Activated CD4-positive, alpha-beta T cell treated with anti-CD3 and anti-CD28 coated beads, Interleukin-2, amount 50 U/mL, for 4 hours (primary cell): ENCODE measurements at places on chromosomes 13 and 19.

DNA sequence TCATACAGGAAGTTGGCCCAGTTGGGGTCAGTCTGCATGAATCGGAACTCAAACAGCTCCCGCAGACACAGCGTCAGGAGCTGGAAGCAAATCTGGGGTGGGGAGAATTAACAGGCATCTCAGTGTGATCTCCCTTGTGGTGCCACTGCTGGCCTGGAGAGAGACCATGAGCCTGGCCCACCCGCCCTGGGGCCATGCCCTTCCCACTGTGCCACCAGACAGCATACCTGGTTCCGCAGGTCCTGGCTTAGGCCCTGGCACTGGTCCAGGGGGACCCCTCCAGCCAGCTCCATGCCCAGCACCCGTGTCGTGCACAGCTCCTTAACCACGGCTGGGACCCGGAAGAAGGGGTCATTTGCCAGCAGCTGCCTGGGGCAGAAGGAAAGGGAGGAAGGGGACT, 9.6 kb upstream of the NUMBL start:
- no peak for DNase-seq

DNA sequence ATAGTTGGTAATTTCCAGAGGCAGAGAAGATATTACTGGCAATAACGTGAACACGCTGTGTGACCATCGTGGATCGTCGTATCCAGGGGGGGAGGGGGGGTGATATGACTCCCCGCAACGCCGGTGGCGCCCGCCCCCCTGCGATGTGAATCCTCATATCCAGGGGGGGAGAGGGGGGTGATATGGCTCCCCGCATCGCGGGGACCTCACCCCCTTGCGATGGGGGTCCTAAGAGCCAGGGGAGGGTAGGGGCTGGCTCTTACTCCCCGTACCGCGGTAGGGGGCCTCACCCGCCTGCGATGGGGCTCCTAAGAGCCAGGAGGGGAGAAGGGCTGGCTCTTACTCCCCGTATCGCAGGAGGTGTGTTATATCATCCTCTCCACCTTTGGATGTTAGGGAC, 31.3 kb upstream of the RGCC start:
- DNase-seq = no peak

DNA sequence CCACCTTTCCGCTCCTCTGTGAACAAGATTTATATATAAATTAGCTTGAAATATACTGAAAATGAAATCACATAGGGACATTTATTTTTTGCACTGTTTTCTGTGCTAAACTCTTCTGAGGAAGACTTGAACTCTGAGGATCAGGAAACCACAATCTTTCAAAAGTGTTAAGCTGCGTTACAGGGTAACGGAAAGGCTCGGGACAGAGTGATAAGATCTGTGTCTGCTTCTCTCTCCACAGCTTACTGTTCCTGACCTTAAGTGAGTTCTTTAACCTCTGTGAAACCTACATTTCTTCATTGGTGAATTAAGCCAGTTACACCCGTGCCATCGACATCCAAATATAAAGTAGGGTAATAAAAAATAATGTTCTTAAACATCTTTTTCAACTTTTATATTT, 38.9 kb downstream of the DACH1 start:
- no peak for DNase-seq

- DNase-seq = no peak
Measured at GRCh38 chr13:73082471-73082870, 23.7 kb downstream of the KLF5 start.

- DNase-seq = peak; percentile 91
Measured at GRCh38 chr19:49127674-49128544, 8.6 kb downstream of the PPFIA3 start.

GRCh38 chr13:50236898-50237318, 221.7 kb downstream of the KCNRG start:
- peak; percentile 17 for DNase-seq

GRCh38 chr13:23883255-23883654, 5.9 kb downstream of the MIPEP start:
- no peak for DNase-seq

DNA sequence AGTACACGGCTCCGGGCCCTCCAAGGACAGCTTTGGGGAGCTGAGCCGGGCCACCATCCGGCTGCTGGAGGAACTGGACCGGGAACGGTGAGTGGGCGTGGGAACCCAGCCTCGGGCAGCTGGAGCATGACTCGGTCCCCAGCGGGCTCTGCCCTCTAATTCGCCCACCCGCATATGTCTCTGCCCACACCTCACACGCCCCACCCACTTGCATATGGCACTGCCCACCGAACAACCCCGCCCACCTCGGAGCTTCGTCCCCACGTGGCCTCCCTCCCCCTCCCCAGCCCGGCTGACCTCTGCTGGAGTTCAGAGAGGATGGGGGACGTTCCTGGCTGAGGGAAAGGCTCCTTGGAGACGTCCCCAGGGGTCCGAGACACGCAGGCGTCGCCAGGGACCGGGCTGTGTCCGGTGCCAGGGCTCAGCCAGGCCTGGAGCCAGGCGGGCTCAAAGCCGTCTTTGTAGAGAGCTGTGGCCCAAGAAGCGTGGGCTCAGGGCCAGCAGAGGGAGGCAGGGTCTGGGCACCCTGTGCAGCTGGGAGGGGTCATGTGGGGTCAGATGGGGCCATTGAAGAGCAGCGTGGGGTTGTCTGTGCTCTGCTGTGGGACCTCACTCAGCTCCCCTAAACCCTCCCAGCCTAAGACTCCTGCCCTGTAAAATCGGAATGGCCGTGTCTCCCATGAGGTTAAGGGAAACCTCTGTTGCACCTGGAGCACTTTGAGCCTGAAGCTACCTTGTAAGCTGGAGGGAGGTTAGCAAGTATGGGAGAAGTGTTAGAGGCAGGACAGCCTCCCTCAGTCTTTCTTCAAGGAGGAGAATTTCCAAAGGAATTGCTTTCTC, 3.8 kb downstream of the APC2 start:
- DNase-seq = no peak

GRCh38 chr13:28043224-28043623, 54.7 kb upstream of the URAD start:
- no peak for DNase-seq

DNA sequence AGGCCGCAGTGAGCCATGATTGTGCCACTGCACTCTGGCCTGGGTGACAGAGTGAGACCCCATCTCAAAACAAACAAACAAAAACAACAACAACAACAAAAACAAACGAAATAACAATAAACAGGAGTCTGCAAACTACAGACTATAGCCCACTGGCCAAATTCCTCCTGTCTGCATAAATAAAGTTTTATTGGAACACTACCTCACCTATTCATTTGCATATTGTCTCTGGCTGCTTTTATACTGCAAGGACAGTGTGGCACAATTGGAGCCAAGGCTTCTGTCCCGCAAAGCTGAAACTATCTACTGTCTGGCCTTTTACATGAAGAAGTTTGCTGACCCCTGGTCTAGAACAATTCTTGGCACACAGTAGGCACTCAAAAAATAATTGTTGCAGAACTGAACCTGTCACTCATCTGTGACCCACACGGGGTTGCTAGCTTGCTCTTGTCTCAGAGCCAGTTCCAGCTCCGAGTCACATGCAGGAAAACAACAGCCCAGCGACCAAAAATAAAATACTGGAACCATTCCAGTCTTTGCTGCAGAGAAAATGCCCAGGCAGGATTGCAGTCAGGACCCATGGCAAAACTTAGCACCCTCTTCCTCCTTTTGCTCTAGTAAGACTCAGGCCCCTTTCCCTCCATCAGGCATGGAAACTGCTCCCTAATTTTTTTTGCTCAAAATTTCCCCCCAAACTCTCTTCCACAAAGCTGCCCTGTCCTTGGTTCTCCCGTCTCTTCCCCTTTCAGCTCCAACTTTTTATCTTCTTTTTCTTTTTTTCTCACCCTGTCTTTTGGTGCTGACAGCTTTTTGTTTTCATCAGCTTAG, 4.8 kb upstream of the MYH14 start:
- no peak for DNase-seq

GRCh38 chr19:28235606-28236125, 977.3 kb downstream of the UQCRFS1 start:
- no peak for DNase-seq

DNA sequence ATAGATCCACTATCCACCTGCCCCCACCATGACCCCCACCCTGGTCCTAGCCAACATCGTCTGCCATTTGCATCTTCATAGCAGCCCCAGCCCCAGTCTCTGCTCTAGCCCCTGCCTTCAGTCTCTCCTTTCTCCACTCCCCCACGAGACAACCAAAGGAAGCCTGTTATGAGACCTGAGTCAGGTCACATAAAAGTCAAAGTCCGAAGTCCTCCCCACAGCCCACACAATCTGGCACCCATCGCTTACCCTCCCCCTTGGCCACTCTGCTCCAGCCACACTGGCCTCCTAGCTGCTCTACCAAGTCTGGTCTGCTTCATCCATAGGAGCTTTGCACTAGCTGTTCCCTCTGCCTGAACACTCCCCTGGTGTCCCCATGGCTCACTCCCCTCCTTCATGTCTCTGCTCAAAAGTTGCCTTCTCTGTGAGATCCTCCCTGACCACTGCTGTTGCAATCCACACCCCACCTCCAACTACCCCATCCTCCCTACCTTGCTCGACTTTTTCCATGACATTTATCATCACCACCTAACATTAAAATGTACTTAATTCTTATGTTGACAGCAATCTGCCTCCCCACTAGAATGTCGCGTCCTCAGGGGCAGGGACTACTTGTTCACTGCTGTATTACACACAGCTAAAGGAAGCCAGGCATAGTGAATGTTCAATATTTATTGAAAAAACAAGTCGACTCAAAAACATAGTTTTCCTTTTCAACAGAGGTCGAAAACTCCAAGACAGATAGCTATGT, 1.2 kb upstream of the PLEKHG2 start:
- no peak for DNase-seq

- DNase-seq = no peak
Measured at GRCh38 chr19:8371011-8371804, 7.3 kb downstream of the ANGPTL4 start.

GRCh38 chr13:77456271-77456670, 79.2 kb upstream of the SCEL start:
- DNase-seq = no peak

DNA sequence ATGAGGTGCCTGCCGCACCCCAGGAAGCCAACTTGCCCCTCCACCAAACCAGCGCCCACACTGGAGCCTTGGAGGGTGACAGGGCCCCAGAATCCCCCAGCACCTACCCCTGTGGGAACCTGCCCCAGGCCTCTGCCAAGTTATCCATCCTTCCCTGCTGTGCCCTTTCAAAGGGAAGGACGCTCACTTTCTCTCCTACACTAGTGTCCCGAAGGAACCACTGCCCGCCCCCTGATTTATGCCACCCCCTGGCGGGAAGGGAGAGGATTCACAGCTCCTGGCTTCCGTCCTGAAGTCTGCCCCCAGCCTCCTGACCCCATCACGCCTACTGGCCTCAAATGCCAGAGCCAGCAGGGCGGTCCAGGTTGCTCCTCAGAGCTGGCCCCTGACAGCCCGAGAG, 1.4 kb downstream of the EVI5L start:
- no peak for DNase-seq

GRCh38 chr13:39403106-39403505, 199.9 kb downstream of the LHFPL6 start:
- no peak for DNase-seq

DNA sequence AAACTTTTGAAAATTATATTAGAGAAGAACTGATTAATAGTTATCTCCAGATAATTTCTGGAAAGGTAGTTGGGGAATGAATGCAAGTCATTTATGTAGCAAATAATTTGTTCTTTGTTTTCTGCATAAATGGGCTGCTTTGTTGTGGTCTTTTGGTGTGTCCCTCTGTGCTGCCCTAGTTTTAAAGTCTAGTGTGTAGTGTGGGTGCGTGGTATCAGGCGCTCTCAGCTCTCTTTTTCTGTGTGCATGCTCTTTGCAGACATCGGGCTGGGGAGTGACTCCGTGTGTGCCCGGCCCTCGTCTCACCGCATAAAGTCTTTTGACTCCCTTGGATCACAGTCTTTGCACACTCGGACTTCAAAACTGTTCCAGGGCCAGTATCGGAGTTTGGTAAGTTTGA, 94.5 kb downstream of the ARHGEF7 start:
- no peak for DNase-seq

- no peak for DNase-seq
Measured at GRCh38 chr13:108963846-108964600, 334.6 kb downstream of the MYO16 start.

- DNase-seq = no peak
Measured at GRCh38 chr19:45595814-45596213, 6.2 kb downstream of the GPR4 start.

GRCh38 chr13:76454991-76455390, 431.2 kb downstream of the KCTD12 start:
- no peak for DNase-seq

- no peak for DNase-seq
Measured at GRCh38 chr13:28501547-28501946, 6.6 kb upstream of the FLT1 start.
